ENCODE measurements at places on chromosomes 1 and 21.

GRCh38 chr1:161374373-161374772, 6.7 kb upstream of the CFAP126 start:
- DNase-seq, result no peak

DNA sequence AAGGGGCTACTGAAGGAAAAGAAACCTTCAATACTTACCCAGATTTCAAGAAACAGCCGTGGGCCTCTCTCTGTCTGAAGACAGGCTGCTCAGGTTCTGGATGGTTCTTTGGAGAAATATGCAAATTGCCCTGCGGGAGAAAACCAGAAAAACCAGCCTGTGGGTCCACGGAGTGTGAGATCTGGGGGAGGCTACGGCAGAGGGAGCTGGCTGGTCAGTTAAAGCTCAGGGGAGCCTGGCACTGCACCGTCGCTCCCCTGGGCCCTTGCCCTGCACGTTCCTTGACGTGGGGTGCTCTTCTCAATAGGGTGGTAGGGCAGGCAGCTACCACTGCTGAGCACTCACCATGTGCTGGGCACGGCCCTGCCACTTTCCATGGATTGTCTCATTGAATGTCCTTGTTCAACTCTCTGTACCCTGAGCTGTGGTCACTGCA, 12.7 kb downstream of the TMCO4 start:
- DNase-seq, result no peak

- DNase-seq, result no peak
Observed at GRCh38 chr1:45673956-45674355, 12.4 kb downstream of the GPBP1L1 start.

DNA sequence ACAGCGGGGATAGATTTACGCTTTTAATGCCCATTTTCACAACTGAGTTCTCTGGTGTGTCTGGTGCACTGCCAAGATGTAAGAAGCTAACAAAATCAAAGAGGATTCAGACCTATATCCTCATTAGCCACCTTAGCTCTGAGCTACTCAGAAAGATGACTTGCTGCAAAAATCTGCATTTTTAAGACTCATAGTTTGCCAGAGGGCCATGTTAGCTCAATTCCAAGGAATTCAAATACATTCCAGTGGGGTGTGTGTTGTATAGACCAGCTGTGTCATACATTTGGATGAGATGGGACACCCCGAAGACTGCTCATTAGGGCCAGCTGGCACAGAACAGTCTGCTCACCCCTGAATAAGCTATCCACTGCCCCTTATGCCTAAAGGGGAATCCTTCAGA, 8.9 kb downstream of the DENND2D start:
- peak; percentile 70 for DNase-seq

GRCh38 chr1:87451229-87451920, 122.7 kb downstream of the LMO4 start:
- peak; percentile 9 for DNase-seq

DNA sequence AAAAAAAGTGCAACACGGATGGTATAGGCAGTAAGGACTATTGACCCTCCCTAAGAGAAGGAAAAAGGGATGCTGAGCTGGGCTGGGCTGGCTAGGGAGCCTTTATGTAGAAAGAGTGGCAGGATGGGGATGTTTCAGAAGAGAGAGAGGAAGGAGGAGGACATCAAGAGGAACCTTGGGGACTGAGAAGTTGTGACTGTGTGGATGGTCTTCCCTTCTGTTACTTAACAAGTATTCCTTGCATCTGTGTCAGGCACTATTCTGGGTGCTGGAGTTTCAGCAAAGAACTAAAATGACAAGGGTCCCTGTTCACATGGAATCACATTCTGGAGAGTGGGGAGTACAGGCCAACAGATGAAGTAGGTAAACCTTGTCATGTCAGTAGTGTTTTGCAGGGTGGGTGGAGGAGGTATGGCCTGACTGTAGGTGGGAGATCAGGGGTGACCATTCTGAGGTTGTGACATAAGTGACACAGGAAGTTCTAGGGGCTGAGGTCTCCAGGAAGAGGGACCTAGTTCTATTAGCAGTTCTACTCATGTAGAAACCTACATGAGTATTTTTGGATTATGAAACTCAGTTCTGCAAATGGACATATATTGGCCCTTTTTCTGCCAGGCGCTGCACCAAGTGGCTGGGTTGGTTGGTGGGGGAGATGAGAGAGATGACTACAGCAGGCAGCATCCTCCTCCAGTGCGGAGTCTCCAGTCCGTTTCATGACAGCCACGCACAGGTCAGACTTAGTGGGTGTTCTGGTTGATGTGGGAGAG, 53.8 kb downstream of the PRDM2 start:
- no peak for DNase-seq

DNA sequence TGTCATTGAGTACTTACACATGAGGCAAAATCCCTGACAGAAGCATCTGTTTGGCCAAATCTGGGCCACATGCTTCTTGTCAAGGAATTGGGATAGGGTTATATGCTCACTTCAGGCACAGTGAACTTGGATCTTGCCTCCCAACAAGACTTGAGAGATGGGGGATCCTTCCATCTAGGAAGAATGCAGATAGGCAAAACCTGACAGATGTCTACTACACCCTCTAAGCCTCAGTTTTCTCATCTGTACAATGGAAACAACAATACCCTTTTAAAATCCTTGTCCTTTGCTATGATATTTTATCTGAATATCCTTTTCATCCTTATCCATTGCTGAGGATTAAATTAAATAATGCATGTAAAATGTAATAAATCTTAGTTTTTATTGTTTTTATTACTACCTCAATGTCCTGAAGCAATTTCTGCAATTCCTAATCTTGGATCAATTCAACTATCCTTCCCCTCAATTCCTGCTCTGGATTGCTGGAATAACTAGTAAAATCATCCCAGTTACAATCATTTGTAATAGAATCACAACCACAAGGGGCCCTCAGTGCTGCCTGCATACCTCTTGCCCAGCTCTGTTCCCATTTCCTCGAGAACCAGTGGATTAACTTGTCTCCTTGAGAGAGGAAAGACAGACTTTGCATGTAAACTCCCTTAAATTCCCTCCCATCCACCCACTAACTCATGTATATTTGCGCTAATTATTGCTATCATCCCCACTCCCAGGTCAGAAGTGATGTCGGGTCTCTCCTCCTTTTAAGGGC, 8.1 kb upstream of the XPR1 start:
- DNase-seq, result no peak

- DNase-seq, result no peak
Observed at GRCh38 chr1:160997323-160998038, 23.5 kb downstream of the F11R start.

GRCh38 chr1:168879896-168880734, 151.1 kb upstream of the DPT start:
- no peak for DNase-seq

DNA sequence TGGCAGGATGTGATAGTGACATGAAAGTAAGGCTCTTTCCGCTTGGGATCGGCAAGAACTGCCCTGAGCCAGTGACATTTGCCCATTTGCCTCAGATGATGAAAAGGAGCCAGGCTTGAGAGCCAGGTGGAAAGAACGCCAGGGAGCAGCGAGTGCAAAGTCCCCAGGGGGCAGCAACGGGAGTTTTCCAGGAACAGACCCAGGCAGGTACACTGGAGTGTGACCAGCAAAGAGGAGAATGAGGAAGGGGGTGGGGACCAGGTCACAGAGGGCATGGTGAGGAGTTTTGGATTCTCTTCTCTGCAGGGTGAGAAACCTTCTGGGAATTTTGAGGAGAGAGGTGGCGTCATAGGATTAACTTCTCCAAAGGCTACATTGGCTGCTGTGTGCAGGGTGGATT, 10.8 kb upstream of the ETS2 start:
- no peak for DNase-seq

GRCh38 chr1:107683683-107684082, 281.3 kb downstream of the VAV3 start:
- DNase-seq, result no peak

DNA sequence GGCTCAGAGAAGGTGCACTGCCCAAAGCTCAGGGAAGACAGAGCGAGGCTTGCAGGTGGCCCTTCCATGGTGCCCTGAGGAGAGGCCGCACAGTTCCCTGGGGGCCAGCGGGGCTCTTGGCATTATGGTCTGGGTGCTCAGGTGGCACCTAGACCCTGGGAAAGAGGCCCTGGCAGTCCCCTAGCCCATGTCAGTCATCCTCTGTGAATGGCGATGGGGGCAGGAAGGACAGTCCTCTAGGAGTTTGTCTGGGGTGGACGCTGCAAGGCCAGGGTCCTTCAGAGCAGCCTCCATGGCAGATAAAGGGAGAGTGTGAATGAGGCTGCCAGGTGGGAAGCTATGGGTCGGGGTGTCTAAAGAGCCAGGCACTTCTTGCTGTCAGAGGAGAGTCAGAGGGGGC, 345.9 kb upstream of the VAMP3 start:
- DNase-seq, result no peak

DNA sequence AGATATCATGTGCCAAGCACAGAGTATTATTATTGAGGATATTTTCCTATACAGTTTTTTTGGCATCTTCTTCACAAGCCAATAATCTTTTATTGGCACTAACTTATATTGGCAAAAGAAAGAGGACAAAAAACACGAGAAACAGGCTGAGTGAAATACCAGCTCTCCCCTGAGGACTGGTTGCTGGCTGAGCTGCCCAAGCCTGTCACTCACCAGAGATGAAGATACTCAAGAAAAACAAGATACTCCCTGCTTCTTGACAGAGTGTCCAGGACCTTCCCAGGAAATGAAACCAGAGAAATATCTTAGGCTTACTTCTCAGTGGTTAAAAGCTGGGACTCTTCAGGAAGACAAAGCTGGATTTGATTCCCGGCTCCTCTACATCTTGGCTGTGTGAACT, 35.9 kb upstream of the ATP1B1 start:
- no peak for DNase-seq

DNA sequence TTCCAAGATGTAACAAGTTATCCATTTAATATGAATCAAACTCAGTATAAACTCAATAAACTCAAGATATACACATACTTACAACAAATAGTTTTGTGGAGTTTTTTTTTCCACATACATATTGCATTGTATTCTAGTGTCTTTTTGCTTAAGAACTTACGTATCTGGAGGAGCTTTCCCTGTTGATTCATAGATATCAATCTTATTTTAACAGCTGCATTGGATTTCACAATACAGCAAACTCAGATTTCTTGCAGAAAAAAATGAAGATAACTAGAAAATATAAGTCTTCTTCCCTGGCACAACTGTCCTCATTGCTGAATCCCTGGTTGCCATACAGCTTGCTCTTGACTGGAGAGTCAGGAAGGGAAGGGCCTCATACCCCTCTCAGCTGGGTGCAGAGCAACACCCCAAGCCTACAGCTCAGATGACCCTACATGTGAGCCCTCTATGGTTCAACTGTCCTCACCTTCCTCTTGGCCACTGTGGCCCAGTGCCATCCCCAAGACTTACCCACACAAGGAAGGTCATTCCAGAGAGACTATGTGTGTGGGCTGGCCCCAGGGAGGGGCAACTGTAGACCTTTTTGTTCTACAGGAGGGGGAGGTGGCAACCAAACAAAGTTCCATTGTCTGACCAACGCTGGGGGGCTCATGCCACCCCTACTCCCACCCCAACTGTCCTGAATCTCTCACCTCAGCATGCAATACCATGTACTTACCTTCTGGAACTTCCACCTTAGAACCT, 1.7 kb downstream of the MPZ start:
- no peak for DNase-seq

- no peak for DNase-seq
Observed at GRCh38 chr1:7967651-7968050, 6.1 kb downstream of the PARK7 start.

GRCh38 chr1:165235155-165235776, 121.2 kb downstream of the LMX1A start:
- no peak for DNase-seq

DNA sequence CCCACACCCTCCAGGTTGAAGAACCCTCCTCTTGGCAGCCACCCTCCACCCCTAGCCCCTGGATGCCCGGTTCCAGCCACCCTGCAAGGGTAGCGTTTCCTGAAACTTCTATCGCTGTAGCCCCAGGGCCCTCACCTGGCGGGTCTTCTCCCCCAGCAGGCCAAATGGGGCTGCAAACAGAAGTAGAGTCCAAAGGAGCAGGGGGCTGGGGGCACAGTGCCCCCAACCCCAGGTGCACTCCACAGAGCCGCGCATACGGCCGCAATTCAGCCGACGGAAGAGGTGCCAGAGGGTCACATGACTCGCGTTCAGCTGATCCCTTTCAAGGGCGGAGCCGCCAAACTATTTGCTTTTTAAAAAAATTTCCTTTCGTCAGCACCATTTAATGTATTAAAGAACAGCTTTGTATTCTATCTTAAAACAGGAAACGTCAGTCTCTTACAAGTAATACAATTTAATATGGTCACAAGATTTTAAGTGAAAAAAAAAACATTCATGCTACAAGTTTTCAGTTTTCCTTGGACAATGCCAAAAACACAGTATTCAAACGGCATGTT, at the start of gene GLMP:
TSS of gene GLMP (minus strand) at position 289 of the 557 bp plus-strand sequence. CDS start at position 255, 34 bp downstream.
- no peak for DNase-seq

DNA sequence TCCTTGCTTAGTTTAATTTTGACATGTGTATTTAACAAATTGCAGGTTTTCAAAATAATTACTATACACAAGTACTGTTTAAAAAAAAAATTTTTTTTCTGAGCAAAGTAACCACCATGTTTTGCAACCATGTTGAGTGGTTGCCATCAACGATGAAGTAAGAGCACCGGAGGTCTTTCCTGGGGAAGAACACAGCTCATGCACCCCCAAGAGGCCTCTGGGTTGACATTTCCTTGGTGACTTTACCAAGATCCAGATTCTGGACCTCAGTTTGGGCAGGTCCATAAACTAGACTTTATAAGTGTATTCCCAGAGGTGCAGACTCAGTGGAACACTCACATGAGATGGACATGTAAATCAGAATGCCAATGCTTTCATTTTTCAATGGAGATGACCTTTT, 36.8 kb upstream of the RALGPS2 start:
- peak; percentile 35 for DNase-seq

DNA sequence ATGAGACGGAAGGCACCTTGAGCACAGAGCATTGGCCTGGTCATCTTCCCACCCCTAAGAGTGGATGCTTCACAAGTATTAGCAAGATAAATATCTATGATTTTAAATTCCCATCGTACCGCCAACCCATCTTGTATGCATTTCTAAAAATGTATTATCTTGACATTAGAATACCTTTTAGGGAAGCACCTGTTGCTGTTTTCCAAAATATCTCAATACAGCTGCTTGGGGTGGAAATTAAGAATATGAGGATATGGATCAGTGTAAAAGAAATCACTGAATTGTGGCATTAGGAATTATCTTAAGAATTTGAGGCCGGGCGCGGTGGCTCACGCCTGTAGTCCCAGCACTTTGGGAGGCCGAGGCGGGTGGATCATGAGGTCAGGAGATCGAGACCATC, 166.3 kb downstream of the ETS2 start:
- DNase-seq, result no peak

GRCh38 chr1:63322944-63323864, 837 bp downstream of the FOXD3 start:
- no peak for DNase-seq

Measured in GM04504 (cell line).